SK-N-SH treated with all-trans-retinoic acid at 6 μM for 48 hours (cell line): ENCODE measurements at places on chromosomes 3 and 15.

DNA sequence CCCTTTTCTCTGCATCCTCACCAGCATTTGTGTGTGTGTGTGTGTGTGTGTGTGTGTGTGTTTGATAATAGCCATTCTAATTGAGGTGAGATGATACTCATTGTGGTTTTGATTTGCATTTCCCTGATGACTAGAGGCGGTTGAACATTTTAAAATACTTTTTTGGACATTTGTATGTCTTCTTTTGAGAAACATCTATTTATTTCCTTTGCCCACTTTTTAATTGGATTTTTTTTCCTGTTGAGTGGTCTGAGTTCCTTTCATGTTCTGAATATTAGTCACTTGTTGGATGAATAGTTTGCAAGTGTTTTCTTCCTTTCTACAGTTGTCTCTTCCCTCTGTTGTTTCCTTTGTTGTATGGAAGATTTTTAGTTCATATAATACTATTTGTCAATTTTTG lies 54.3 kb upstream of the THSD4 start:
- ATAC-seq, result no peak

DNA sequence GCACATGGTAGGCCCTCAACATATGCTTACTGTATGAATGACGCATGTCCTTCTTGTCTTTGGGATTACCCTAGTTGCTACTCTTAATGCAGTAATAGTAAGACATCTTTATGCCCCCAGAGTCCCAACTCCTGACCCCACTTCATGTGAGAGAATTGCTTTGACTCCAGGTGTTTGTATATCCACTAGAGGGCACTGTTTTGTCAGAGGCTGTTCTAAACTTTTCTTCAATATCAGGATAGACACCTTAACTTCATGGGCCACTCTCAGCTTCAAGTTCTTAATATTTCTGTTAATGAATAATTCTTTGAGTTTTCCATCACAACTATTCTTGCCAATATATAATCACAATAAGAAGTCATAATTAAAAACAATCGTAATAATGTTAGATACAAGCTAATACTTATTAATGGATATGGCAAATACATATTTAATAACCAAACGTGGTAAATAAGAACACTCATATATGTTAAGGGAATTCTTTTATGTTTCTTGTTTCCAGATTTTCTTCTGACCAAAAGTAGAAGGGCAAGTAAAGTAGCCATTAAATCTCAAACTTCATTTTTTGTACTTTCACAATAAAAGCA lies 337.2 kb upstream of the DNAJC19 start:
- peak; percentile 73 for ATAC-seq

- ATAC-seq, result peak; percentile 97
These were observed 37.5 kb downstream of the RYK start for GRCh38 chr3:134212967-134213665.

GRCh38 chr3:187783098-187783497 lies 37.8 kb upstream of the BCL6 start:
- ATAC-seq, result peak; percentile 95

- ATAC-seq, result no peak; the same call in 1 of the 3 replicates
These were observed 81.5 kb downstream of the CSNK1G1 start for GRCh38 chr15:64274341-64274950.

GRCh38 chr3:121660356-121661171 lies at the start of gene HCLS1:
Gene HCLS1, minus strand, starts transcription at chr3:121660903. Its CDS starts 2,556 bp downstream, at chr3:121658347.
- ATAC-seq, result peak; percentile 45; the same call in 2 of the 3 replicates

DNA sequence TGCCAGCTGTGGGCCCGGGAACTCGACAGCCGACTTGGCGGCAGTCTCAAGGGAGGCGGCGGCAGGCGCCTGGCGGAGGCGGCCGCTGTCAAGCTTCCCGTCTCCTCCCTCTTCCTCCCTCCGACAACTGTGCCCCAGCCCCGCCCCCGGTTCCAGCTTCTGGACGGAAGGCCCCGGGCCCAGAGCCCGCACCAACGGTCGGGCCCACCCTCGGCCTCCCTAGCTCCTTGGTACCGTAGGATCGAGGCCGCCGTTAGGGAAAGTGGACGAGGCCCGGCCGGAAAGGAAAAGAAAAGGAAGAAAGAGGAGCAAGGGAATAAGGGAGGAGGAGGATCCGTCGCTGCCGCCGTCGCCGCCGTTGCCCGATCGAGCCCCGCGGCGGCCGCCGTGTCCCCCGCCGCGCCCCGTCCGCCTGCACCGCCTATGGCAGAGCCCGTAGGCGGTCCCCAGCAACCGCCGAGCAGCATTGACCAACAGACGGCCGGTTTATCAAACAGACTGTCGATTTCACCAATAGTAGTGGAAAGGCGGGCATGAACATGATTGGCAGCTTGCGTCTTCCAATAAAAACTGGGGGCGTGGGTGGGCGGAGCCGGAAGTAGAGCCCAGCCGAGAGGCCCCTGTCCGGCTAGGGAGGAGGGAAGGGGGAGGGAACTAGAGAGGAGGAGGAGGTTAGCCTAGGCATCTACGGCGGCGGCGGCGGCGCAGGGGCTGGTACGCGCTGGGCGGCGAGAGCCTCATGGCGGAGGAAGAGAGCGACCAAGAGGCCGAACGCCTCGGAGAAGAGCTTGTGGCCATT lies at the start of the genes CGGBP1 and ZNF654:
TSS of gene CGGBP1 (minus strand) at position 425 of the 799 bp plus-strand sequence. CDS start 3,029 bp downstream, outside the sequence.
TSS of gene ZNF654 (plus strand) at position 675 of the 799 bp plus-strand sequence. CDS start at position 740, 65 bp downstream.
- ATAC-seq, result peak; percentile 95

- no peak for ATAC-seq
These were observed 21.0 kb upstream of the POLR2M start for GRCh38 chr15:57685306-57686095.

DNA sequence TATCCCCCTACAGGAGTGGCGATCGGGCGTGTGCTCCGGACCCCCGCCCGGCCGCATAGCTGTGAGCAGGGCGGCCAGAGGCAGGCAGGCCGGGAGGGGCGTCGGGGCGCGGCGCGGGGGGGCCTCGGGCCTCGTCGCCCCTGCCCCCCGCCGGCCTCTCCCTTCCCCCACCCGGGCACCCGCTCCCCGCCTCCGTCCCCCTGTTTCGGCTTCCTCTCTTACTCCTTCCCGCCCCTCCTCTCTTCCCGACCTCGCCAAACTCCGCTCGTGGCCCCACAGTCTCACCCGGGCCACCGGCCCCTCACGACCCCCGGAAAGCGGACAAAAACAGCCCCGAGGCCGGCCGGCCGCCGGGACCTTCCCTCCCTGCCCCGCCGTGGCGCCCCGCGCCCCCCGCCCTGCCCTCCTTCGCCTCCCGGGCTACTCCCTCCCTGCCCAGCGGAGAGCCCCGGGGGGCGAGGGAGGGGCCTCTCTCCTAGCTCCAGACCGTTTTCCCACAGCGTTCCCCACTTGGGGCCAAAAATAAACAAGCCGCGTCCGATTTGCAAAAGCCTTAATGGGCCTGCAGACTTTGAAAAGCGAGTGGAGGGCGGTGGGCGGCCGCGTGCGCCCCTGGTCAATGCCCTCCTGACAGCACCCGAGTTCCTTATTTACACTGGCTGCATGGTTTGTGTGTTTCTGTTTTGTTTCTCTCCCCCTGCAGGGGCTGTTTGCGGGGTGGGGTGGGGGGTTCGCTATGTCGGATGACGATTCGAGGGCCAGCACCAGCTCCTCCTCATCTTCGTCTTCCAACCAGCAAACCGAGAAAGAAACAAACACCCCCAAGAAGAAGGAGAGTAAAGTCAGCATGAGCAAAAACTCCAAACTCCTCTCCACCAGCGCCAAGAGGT lies 1.0 kb downstream of the UBE2E1 start:
- peak; percentile 28 for ATAC-seq

DNA sequence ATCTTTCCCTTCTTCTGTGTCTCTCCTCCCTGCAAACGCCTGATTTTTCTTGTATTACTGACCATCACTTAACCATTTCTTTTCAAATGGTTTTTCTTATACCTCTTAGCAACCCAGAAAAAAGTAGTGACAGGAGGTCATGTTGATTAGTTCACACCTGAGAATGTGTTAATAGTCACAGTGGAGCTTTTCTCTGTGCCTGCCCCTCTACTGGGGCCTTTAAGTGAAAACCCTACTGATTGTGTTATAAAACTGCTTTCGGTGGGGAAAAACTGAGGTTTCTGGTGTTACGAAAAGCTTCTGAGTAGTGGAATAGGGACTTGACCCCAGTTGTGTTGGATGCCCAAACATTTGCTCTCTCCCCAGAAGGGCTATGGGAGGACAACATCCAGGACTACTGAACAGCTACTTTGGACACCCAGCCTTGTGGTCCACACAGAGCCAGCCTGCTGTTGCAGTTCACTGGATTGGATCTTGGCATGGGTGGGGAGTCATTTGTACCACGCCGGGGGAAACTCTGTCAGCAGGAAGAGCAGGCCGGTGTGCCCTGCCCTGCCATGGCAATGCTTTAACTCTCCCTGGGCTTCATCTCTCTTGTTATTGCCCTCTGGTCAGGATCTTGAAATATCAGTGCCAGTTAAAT lies 10.3 kb downstream of the GPR87 start:
- no peak for ATAC-seq

GRCh38 chr3:46389306-46389705 lies 17.6 kb downstream of the CCR5AS start:
- no peak for ATAC-seq

DNA sequence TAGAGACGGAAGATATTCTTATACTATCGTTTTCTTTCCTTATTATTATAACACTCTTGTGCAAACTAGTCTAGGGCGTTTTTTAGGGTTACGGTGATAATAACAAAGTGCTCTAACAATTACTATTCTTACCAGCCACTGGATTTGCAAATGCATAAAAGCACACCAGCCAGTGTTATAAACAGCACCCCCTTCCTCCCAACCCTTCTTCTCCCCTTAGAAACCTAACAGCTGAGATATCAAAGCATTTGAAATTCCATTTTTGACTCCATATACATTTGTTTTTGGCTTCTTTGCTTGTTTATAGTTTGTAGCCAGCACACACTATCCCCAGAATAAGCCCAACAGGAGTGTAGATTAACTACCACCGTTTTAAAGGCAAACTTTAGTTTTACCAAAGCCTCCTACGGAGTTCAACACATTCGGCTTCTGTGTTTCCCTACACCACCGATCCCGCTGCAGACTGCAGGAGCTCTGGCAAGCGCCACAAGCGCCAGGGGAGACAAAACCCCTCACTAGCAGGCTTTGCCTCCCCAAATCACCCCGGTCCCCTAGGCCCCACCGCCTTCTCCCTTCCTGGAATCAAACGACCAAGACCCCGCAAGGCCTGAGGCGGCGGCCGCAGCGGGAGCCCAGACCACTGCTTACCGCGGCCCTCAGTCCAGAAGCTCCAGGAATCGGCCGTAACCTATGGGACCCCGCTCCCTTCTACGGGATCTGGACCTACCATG lies 461 bp downstream of the COPB2 start:
- peak; percentile 14 for ATAC-seq

- no peak for ATAC-seq
These were observed 48.4 kb downstream of the SLC2A2 start for GRCh38 chr3:170977949-170978745.

DNA sequence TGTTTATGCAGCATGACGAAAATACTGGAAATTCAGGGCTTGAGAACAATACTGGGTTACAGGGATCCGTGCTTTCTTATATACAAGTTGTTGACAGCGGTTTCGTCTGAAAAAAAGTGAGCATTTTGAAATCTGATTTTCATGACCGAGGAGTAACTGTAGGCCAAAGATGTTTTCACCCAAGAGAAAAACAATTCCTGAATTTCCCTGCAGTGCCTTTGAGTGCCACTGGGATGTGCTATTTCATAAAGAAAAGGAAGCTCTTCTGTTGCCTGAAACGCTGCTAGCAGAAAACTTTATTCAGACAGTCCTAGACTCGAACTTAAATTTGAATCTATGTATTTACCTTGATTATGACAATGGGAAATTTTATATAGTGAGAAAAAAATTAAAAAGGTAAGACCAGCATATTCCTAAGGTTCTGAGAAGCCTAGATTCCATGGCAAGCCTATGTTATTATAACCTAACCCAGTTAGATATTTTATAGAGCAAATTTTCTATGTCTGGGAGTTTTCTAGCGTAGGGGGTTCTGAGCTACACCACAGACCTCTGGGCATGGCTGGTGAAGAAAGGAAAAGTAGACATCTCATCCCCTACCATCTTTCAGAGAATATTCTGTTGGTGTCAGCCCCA lies 30.2 kb downstream of the KCNAB1 start:
- peak; percentile 76 for ATAC-seq

- no peak for ATAC-seq
These were observed 459.7 kb upstream of the ZNF385D start for GRCh38 chr3:22210693-22211092.
